ENCODE measurements at places on chromosomes 11 and 22. TPM values are rescaled to one million over a fixed set of nuclear protein-coding genes. Genes with fewer than 3 reads are reported as not detected.

VWCE gene
- total RNA-seq, result 1.9 TPM

OR10A2 gene
- not detected for total RNA-seq

SCN3B gene
- total RNA-seq, result 0.03 TPM

POTEH gene
- total RNA-seq, result not detected

TMEM86A gene
- total RNA-seq, result 0.30 TPM

C11orf42 gene
- total RNA-seq, result not detected

Data from smooth muscle cell of the pulmonary artery (primary cell).